Activated T-cell treated with anti-CD3 and anti-CD28 coated beads, Interleukin-2, amount 50 U/mL, for 48 hours (primary cell): ENCODE measurements at places on chromosomes 1 and 21.

GRCh38 chr1:97243973-97244560, 522.5 kb downstream of the PTBP2 start:
- no peak for DNase-seq

DNA sequence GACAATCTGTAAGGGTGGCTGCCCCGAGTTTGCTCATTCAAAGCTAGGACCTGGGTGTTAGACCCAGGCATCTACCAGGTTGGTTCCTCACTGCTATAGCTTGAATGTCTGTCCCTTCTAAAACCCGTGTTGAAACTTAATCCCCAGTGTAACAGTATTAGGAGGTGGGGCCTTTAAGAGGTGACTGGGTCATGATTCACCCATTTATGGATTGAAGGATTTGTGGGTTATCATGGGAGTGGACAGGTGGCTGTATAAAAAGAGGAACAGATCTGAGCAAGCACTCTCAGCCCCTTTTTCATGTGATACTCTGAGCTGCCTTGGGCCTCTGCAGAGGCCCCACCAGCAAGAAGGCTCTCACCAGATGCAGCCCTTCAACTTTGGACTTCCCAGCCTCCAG, 29.4 kb downstream of the PSMG1 start:
- no peak for DNase-seq

DNA sequence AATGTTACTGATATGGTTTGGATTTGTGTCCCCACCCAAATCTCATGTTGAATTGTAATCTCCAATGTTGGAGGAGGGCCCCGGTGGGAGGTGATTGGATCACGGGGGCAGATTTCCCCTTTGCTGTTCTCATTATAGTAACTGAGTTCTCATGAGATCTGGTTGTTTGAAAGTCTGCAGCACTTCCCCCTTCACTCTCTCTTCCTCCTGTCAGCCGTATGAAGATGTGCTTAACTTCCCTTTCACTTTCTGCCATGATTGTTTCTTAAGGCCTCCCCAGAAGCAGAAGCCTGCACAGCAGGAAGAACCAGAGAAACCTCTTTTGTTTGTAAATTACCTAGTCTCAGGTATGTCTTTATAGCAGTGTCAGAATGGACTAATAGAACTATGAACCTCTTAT, 28.4 kb downstream of the TRIM33 start:
- no peak for DNase-seq

- peak; percentile 62 for DNase-seq
These were observed 623 bp downstream of the CAPN2 start for GRCh38 chr1:223712850-223713474.

GRCh38 chr1:108595507-108595906, 35.6 kb downstream of the EEIG2 start:
- no peak for DNase-seq

GRCh38 chr1:228358764-228359612, 47.6 kb downstream of the TRIM11 start:
- no peak for DNase-seq

GRCh38 chr1:16717336-16718098, 22.8 kb upstream of the RNU1-4 start:
- DNase-seq = peak; percentile 23

GRCh38 chr1:88935522-88936222, 44.3 kb upstream of the GTF2B start:
- no peak for DNase-seq

- peak; percentile 46 for DNase-seq
These were observed 74.6 kb downstream of the CAMK2N1 start for GRCh38 chr1:20411196-20411980.

- no peak for DNase-seq
These were observed 60.0 kb downstream of the EIF2B3 start for GRCh38 chr1:44926311-44926781.
